Right renal cortex interstitium (tissue), 3 donors: ENCODE measurements at places on chromosomes 5 and 9. TPM values are rescaled to one million over a fixed set of nuclear protein-coding genes. Genes with fewer than 3 reads are reported as not detected.

- no peak for DNase-seq
Measured at GRCh38 chr5:144237851-144238250, 67.2 kb downstream of the KCTD16 start.

DNA sequence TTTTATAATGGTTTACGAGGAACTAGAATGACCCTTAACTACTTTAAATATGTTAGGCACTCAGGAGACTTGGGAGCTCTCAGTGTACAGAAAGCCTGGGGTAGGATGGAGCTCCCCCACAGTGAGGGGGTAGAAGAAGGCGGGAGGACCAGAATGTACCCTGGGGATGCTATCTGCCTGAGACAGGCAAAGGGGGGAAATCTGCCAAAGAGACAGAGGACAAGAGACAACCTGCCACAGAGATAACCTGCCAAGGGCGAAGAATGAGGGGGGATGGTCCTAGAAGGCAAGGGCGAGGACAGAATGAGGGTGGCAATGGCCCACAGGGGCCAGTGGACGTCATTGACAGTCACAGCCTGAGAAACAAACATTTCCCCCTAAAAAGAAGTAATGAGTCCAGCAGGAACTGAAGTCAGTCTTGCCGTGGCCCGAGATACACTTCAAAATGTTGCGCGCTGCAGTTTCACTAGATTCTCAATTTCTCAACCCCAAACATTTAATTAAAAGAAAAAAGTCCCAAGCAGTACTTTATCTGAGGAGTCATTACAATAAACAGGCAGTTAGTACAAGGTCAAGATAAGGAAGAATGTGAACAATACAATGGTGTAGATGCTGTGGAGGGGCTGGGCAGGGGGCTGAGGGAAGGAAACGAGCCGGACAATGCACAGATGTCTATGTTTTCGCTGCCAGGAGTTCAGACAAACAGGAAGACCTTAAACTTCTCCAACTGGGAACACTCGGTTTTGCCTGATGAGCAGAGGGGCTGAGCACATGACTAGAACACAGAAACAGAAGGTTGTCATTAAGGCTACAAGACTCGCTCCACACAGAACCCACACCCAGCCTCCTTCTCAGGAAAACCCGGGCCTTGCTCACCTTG lies 125.0 kb downstream of the LHFPL2 start:
- no peak for DNase-seq

- no peak for DNase-seq
Measured at GRCh38 chr5:89954916-89955315, 454.6 kb downstream of the CETN3 start.

DNA sequence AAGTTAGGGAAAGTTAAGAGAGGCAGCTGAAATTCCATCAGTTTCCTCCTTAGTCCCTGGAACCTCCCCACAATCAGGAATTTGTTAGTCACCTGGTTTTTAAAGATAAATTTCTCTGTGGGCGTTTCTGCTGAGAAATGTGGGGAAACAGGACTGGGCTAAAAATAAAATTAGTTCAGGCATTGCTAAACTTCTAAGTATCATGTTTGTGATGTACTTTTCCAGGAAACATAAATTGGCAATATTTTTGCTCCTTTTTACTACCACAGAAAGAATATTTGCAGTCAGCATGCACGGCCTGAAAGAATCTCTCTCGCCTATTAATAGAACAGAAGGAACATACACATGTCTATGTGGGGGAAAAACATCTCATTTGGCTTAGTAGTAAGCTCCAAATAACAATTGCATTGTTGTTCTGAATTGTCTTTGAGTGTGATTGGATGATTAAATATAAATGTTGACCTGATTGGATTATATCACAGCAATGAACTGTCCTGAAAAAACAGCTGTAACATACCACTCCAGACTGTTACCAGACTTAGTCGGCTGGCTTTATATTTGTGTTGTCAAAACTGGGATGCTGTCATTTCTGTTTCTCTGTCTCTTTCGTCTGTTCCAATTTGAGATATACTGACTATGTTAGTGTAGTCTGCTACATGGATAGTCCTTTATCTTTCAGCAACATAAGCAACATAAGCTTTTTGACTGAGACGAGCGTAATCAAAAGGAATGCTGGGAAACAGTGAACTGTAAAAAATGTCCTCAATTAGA lies 12.9 kb downstream of the TJP2 start:
- DNase-seq = no peak

GRCh38 chr9:4936823-4937222 lies 48.2 kb upstream of the JAK2 start:
- no peak for DNase-seq

DNA sequence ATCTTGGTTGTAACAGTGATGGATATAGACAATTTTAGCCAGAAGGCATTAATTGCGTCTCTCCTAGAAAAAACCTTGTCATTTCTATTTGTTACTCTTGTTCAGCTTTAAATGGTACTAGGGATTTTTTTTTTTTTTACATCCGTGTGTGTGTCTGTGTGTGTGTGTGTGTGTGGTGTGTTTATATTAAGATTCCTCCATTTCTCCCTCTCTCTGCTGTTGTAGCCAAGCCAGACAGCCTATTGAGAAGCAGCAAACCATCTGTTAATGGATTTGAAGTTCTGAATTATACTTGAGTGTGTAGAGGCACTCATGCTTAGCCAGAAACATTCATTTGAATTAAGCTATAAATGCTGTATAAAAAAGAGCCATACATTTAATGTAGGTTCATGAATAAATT lies 72.3 kb downstream of the SLF1 start:
- DNase-seq = peak; percentile 19

DNA sequence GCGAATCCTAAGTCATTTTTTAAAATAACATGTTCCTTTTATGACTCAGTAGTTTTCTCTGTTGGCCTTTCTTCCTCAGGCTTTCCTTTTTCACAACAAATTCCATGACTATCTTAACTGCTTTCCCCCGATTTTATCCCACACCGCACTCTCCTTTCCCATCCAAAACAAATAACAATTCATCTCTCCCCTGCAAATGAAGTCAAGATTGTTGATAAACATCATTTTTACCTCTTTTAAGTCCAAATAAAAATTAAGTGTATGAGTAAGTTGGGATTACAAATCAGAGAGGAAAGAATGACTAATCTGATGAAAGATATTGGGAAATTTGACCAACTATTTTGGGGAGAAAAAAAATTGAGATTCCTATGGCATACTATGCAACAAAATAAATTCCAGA lies 47.3 kb downstream of the SEC61B start:
- no peak for DNase-seq

- DNase-seq = no peak
Measured at GRCh38 chr9:130877300-130877699, 19.3 kb downstream of the QRFP start.

DNA sequence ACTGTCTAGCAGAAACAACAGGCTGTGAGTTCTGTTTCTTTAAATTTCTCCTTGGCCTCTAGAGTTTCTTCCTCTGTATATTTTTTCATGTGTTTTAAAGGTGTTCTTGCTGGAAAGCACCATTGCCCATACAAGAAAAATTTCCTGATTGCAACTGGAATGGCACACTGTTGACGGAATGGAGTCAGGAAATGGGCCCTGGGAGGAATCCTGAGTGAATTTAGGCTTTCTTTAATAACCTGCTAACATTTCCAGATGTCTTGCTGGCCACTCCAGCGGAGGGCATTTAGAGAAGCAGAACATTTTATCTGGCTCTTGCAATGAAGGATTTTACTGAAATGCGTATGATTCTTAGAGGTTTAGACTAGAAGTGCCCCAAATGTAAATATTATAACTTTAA lies 736.3 kb downstream of the TAF11L14 start:
- DNase-seq = no peak

Gene DCAF12
- polyA plus RNA-seq = 63.5 TPM

GRCh38 chr5:52998552-52999313 lies 9.6 kb downstream of the ITGA2 start:
- no peak for DNase-seq

- no peak for DNase-seq
Measured at GRCh38 chr9:104869811-104870210, 58.1 kb downstream of the ABCA1 start.
